Left ventricle myocardium superior (tissue), 1 donor: ENCODE measurements at places on chromosomes 6 and 20.

DNA sequence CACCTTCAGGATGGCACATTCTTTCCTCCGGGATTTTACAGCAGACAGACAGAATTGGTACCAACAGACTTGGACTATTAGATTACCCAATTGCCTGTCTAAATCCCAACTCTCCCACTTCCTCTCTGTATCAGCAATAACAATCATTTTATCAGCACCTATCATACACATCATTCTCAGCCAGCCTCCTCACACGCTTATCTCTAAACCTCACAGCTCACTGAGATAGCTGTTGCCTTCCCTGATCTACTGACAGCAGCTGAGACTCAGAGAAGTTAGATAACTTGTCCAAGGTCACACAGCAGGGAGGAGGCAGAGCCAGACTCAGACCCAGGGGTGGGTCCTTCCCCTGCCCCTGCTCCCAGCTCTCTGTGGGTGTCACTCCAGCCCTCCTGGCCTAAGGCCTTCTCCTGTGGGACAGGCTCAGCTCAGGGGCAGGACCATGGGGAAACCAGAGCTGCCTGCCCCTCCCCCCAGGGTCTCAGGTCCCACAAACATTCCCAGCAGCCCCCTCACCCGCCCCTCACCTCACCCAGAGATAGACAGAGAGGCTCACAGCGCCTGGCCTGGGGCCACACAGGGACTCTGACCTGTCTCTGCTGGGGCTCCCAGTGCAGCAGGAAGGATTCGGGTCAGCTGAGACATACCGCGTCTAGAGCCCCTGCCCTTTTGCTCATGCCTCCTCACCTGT is 92.8 kb downstream of the GRM4 start:
- no peak for DNase-seq

- peak; percentile 29 for DNase-seq
Measured at GRCh38 chr6:83867527-83868161, 8.2 kb downstream of the CYB5R4 start.

DNA sequence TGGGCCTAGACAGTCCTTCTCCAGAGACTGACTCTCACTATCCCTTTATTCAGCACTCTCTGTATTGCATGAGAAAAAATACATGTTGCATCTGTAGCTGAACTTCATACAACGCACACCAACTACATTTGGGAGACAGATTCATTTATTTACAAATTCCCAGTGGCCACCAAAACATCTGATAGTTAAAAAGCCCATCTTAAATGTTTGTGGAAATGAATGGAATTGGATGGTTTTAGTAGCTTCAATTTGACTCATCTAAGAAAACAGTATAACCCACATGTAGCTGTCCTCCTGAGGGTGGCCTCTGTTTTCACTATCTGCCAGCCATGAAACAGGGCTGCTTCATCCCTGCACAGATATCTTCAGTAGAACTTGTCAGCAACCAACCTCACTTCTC is 116.3 kb downstream of the PCSK2 start:
- no peak for DNase-seq

DNA sequence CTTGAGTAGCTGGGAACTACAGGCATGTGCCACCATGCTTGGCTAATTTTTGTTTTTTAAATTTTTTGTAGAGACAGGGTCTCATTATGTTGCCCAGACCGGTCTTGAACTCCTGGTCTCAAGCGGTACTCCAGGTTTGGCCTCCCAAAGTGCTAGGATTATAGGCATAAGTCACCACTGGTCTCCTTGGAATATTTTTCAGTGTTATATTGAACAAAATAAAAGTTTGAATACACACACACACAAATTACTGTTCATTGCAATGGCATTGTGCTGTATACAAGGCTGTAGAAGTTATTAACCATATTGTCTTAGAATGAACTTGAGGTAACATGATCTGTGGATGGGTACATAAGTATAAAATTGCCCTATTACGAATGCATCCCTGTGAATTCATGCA is 166.1 kb downstream of the BCAS1 start:
- DNase-seq, result no peak

GRCh38 chr6:45504947-45505346 is 127.2 kb upstream of the SUPT3H start:
- DNase-seq, result no peak
